ENCODE measurements at places on chromosomes 12 and 14. TPM values are rescaled to one million over a fixed set of nuclear protein-coding genes. Genes with fewer than 3 reads are reported as not detected.

PLBD1 gene
- 4.7 TPM for total RNA-seq

CCDC92 gene
- total RNA-seq = 29.5 TPM

DNA sequence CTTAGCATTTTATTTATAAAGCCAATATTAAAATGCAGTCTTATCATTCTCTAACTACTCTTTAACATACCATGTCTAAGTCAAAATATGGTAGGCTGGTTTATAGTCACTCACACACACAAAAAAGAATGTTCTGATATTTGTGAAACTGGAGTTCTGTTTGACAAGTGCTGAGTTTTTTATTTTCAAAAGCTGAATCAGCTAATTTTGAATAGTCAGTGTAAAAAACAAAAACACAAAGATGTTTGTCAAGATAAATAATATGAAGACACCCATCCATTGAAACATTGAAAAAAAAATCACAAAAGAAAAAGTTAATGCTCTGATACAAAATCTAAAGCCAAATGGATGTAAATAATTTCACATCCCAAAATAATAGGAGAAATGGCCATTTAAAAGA, 231.5 kb downstream of the MED13L start:
- no peak for DNase-seq
- no peaks in the 10 kb centered on the region for H3K36me3 ChIP-seq
- peaks cover 35% of the 10 kb centered on the region for H3K4me1 ChIP-seq

DNA sequence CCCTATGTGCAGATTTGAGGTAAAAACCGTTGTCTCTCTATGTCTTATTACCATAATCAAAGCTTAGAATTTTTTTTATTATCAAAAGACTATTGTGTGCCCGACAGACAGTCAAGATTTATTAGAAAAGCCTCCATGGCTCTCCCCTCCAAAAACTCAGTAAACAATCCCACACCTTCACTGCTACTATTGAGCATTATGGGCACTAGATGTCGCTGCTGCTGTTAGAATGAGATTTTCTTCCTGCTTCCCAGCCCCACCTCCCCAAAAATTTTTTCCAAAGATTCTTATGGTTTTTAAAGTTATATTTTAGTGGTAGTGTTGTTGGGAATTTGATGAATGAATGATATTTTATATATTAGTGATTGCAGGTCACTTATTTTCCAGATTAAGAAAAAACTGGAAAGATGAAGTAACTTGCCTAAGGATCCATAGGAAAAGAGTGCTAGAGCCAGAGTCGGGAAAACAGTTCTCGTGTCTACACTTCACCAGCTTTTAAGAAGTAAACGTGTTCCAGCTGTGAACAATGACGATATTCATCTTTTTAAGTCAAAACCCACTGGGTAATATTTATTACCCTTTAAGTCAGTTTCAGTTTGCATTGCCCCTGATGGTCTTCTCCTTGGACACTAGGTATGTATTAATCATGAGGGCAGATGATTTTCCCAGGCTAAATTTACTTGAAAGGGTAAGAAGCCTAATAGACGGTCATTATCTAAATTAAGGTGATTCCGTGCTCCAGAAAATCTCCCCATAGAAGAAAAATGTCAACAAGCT, 12.2 kb upstream of the FOXG1 start:
- H3K4me1 ChIP-seq = no peaks in the 10 kb centered on the region
- no peaks in the 10 kb centered on the region for H3K36me3 ChIP-seq
- H3K4me3 ChIP-seq = no peak overlapping the region
- DNase-seq = no peak
- peaks cover 50% of the 10 kb centered on the region for H3K27me3 ChIP-seq

DNA sequence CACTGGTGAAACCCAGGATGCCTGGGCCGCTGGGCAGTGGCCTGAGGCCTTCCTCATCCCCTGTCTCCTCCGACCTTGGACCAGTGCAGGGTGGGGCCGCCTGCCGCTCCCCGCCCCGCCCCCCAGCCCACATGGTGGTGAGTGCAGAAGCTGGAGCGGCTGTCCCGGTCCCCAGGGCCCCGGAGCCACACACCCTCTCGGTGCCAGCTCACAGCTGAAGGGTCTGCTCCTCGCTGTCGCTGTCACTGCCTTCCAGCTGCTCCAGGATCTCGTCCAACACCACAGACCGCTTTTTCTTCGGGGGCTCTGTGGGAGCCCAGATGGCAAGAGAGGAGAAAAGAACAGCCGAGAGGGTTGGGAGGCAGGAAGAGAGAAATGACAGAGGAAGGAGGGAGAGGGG, 143.1 kb downstream of the RBM19 start:
- no peak overlapping the region for H3K27ac ChIP-seq
- no peaks in the 10 kb centered on the region for H3K27me3 ChIP-seq
- no peak overlapping the region for H3K4me3 ChIP-seq
- no peaks in the 10 kb centered on the region for H3K36me3 ChIP-seq

GRCh38 chr14:87043667-87044200, 949.2 kb downstream of the GALC start:
- no peak overlapping the region for H3K27ac ChIP-seq
- no peak for DNase-seq
- H3K4me3 ChIP-seq = no peak overlapping the region
- no peaks in the 10 kb centered on the region for H3K27me3 ChIP-seq

DNA sequence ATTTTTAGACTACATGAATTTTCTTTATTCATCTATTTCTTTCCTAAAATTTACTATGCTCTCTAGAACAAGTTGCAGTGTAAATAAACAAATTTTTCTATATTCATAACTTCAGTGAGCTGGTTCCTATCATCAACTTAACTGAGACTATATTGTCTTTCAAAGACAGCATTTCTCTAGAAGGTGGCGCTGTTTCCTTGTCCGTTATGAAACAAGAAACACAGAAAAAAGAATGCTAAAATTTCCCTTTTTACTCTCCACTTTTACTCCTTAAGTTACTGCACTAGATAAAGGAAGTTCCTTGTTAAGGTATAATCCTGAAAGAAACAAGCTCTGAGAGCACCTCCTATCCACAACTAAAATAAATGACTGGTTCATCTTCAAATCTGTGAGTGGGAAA, 8.2 kb upstream of the CLEC2A start:
- H3K4me1 ChIP-seq = no peaks in the 10 kb centered on the region
- no peak overlapping the region for H3K27ac ChIP-seq
- H3K36me3 ChIP-seq = no peaks in the 10 kb centered on the region
- peak; percentile 38 for DNase-seq

DNA sequence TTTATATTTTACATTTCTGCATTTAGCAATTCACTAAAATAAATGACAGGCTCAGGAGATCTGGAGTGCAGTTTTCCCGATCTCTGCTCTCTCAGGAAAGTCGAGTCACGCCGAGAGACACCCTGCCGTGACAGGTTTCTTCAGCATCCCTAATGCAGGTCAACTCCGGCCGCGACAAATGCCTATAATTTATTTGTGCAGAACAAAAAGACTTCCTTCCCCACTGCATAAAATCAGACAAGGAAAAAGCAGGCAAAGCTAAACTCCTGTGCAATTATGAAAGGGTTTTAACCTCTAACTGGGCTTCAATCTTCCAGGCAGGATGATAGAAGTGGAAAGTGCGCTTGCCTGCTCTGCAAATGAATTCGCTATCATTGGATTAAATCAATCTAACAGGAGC, 28.1 kb downstream of the SPRING1 start:
- DNase-seq = no peak
- peaks cover 15% of the 10 kb centered on the region for H3K4me1 ChIP-seq
- H3K27ac ChIP-seq = no peak overlapping the region
- peaks cover 26% of the 10 kb centered on the region for H3K27me3 ChIP-seq
- no peaks in the 10 kb centered on the region for H3K36me3 ChIP-seq

GRCh38 chr12:57522887-57523705, 472 bp downstream of the MBD6 start:
- no peaks in the 10 kb centered on the region for H3K27me3 ChIP-seq
- H3K4me3 ChIP-seq = peak overlapping the region; percentile 77
- peaks cover 43% of the 10 kb centered on the region for H3K4me1 ChIP-seq

DNA sequence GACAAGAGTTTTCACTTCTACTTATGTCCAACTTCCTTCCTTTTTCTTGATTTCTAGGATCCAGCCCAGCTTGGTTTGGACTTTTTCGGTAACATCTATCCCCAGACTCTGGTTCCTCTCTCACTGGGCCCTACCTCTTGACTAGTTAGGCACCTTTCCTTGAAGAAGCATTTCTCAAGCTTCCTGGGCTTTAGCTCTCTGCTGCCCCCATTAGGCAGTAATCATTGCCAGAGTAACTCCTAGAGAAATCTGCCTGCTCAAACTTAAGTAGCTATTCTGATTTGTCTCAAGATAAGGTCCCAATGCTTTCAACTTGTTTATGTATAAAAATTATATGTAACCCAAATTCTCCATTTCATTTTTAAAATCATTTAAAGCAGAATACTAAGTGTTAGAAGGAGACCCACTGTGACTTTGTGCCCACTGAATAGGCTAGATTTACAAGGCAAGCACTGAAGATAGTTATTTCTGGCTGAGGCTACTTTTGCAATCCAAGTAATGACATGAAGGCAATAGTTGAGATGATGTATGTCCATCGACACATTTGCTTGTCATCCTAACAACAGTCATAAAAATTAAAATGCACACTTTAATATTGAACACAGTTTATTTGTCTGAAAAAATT, 275.0 kb upstream of the G2E3 start:
- peak; percentile 77 for DNase-seq
- H3K4me1 ChIP-seq = no peaks in the 10 kb centered on the region
- no peak overlapping the region for H3K4me3 ChIP-seq
- no peaks in the 10 kb centered on the region for H3K36me3 ChIP-seq
- no peaks in the 10 kb centered on the region for H3K27me3 ChIP-seq

GRCh38 chr14:81673930-81674329, 140.3 kb upstream of the SEL1L start:
- H3K4me1 ChIP-seq = no peaks in the 10 kb centered on the region
- H3K27ac ChIP-seq = no peak overlapping the region
- no peak overlapping the region for H3K4me3 ChIP-seq
- no peaks in the 10 kb centered on the region for H3K27me3 ChIP-seq

DNA sequence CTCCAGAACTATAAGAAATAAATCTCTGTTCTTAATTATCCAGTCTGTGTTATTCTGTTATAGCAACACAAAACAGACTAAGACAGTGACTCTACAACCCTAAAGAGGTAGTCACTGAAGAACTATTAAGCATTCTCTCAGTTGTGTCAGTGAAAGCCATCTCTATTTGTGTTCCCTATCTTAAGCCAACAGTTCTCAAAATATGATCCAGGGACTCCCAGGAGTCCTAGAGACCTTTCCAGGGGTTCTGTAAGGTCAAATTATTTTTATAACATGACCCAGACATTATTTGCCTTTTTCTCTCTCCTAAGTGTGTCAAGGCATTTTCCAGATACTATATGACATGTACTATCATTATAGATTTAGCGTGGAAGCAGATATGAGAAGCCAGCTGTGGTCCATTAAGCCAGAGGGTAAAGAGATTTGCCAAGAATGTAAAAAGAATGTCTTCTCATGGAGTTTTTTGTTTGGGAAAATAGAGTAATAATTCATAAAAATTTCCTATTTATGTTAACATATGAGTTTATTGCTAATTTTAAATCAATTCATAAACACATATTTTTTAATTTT, 315.8 kb downstream of the RGS6 start:
- H3K36me3 ChIP-seq = no peaks in the 10 kb centered on the region
- H3K27me3 ChIP-seq = no peaks in the 10 kb centered on the region
- no peak overlapping the region for H3K27ac ChIP-seq
- no peak for DNase-seq
- no peaks in the 10 kb centered on the region for H3K4me1 ChIP-seq

Data from osteoblast (primary cell).